ENCODE measurements at places on chromosomes 12 and 14.

- peak; percentile 25 for DNase-seq
These were observed 70.2 kb upstream of the GPHB5 start for GRCh38 chr14:63388766-63389431.

DNA sequence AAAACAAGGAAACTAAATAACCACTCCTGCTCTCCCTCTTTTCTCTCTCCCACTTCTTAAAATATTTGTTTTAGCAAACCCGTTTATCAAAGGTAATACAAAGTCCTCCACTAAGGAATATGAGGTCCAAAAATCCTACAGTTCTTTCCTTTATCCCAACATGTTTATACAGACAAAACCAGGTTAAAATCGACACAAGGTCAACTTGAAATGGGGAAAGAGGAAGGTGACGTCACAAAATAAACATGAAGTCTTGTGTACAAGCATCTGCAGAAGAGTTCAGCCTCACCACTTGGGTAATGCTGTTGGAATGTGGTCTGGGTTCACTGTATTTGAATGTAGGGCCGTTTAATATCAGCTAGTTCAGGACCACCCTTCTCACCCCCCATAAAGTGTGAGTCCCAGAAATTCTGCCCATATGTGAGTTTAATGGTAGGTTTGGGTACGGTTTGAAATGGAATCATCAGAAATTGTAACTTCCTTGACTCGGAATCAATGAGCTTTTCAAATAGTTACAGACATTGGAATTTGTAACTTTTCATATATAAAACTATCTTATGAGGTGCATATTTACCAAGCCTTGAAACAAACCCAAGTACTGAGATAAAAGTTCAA is 120.0 kb upstream of the SLC38A2 start:
- no peak for DNase-seq

DNA sequence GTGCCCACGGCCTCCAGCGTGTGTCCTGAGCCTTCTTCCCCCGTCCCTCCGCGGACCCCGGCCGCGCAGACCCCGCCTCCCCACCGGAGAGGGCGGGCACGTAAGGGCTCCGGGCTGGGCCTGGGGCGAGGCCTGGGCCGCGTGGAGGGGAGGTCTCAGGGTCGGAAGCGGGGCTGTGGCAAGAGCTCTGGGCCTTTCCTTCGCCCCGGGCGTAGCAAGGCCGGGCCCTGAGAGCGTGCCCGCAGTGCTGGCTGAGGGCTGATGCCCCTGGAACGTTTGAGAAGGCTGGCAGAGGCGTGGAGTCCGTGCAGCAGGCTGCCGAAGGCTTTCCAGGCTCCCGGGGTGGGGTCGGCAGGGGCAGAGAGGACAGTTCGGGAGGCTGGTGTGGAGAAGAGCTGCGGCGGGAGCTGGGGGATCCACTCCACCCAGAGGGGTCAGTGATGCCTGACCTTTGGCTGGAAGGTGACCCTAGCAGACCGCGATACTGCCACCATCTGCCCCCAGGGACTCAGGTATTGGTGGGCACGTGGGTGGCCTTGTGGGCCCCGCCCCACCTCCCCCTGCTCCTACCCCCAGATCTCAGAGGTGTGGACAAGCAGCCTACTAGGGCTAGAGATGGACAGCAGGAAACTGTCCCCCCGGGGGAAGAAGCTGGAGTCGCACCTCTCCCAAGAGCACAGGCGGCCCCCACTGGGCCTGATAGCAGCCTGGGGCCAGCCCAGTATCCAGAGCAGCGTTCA is 558 bp downstream of the TEX22 start:
- no peak for DNase-seq

- peak; percentile 14 for DNase-seq
These were observed 4.1 kb upstream of the SLC7A7 start for GRCh38 chr14:22819151-22819988.

DNA sequence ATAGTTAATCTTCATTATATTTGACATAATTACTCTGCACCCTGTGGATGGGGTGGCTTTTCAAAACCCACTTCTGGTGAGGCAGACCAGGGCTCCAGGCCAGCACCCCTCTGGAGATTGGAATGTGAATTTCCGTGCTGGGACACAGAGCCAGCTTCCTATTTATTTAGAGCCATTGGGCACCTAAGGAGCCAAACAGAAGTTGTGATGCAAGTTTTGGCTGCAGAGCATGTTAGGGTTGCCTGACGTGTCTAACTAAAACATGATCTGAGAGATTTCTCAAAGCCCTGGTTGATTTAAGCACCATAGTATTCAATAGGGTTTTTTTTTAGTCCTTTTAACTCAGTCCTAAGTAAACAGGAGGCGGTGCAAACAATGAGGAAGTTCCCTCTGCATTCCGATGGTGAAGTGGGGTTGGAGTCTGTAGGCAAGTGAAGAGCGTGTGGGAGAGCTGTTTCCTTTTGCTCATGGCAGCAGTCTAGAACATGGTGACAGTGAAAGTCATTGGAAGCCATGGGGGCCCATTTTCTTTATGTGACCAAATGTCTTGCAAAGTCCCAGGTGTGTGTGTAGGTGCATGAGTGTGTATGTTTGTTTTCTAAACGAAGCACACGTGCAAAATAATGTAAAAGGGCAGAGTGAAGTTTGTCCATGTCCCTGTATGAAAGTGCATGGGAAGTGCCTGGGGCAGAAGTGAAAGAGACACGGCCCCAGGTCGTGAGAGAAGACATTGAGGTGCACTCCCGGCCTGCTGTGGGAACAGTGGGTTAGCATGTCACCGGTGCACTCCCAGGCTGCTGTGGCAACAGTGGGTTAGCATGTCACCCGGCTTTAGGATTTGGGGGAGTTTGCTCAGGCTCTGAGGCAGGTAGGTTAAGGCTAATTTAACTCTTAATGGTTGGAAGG is 117.7 kb downstream of the PRKCH start:
- DNase-seq: peak; percentile 26

DNA sequence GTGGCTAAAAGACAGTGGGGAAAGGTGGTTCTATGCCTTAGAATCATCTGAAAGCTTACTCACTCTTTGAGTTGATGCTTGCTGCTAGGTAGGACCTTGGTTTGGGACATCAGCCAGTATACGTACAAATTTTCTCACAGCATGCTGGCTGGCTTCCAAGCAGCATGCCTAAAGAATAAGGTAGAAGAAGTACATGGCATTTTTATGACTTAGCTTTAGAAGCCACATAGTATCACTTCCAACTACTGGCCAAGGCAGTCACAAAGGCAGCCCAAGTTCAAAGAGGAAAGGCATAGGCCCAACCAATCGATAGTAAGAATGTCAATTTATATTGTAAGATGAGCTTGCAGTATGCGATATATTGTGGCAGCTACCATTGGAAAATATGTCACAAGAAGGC is 284.2 kb upstream of the CAND1 start:
- DNase-seq: no peak

- DNase-seq: no peak
These were observed 1168.4 kb downstream of the AACS start for GRCh38 chr12:126233625-126234024.

DNA sequence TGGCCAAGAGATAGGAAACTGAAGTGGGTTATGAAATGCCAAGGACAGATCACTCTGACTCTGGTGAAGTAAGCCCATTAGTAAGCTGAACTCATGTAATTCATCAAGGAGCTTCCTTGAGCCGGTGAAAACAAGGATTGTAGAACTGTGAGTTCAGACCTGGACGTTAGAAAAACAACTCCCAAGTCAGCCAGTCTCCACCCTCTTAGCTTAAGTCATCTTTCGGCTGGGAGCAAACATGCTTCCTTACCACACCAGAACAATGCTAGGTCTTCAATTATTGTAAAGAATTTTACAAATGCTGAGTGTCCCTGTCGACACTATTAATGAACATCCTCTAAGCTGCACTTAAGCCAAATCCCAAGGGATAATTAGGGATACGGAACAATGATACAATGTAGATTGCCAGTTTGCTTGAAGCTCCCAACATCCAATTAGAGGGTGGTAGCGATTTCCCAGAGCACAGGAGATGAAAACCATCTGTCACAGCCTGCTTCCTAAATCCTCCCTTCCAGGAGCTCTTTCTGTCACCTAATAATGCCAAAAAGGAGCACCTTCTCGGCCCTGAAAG is 45.7 kb upstream of the VASH1 start:
- no peak for DNase-seq

- no peak for DNase-seq
These were observed 11.4 kb upstream of the NID2 start for GRCh38 chr14:52080158-52080800.

GRCh38 chr12:124004233-124004875 is 31.3 kb downstream of the ZNF664 start:
- DNase-seq: no peak

- no peak for DNase-seq
These were observed 130.7 kb downstream of the SMOC1 start for GRCh38 chr14:70009961-70010360.

GRCh38 chr14:61526405-61527312 is 168.7 kb upstream of the HIF1A start:
- DNase-seq: no peak

- no peak for DNase-seq
These were observed 723.7 kb downstream of the DIO2 start for GRCh38 chr14:79487632-79488031.

DNA sequence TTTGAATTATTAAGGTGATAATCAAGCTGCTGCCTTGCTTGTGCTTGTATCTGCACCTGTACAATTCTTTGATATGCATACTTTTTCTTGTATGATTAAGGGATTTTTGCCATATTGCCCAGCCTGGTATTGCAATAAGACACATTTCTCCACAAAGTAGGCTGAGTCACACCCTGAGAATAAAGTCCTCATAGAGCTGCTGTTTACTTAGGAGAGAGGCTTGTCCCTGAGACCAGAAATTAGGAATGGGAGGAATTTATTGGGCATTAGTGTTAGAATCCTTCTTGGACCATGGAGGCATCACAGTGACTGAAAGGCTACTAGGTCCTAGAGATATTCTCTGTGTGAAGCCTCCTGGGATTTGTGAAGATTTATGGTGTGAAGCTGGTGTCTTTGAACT is 506.8 kb upstream of the FBXO33 start:
- no peak for DNase-seq

- no peak for DNase-seq
These were observed 2.8 kb upstream of the KCNK13 start for GRCh38 chr14:90058876-90059458.

DNA sequence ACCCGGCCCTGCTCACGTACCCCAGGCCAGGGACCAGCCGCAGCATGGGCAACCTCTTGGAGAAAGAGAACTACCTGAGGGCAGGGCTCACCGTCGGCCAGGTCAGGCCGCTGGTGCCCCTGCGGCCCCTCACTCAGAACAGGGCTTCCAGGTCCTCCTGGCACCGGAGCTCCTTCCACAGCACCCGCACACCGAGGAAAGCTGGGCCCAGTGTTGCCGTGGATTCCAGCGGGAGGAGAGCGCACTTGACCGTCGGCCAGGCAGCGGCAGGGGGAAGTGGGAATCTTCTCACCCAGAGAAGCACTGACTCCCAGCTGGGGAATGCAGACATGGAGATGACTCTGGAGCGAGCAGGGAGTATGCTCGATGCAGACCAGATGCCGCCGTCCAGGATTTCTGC is 7.9 kb upstream of the VAMP1 start:
- no peak for DNase-seq

- no peak for DNase-seq
These were observed 724 bp upstream of the CS start for GRCh38 chr12:56300644-56301464.

DNA sequence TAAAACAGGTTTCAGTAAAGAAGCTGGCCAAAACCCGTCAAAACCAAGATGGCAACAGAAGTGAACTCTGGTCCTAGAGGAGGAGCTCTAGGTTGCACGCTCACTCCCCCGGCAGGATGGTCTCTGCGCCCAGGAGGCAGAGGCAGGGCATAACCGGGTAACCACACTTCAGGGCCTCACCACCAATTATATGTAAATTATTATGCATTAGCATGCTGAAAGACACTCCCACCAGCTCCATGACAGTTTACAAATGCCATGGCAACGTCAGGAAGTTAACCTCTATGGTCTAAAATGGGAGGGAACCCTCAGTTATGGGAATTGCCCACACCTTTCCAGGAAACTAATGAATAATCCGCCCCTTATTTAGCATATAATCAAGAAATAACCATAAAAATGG is 20.1 kb upstream of the SLC6A12 start:
- no peak for DNase-seq

- DNase-seq: no peak
These were observed 985.7 kb upstream of the FBXO33 start for GRCh38 chr14:40417777-40418401.

- DNase-seq: no peak
These were observed 144.1 kb upstream of the SEL1L start for GRCh38 chr14:81677736-81678135.
